ENCODE measurements at places on chromosomes 1 and 21. TPM values are rescaled to one million over a fixed set of nuclear protein-coding genes. Genes with fewer than 3 reads are reported as not detected.
A peak's percentile ranks its signal among the peaks of the same experiment; 100 is the strongest.

DNA sequence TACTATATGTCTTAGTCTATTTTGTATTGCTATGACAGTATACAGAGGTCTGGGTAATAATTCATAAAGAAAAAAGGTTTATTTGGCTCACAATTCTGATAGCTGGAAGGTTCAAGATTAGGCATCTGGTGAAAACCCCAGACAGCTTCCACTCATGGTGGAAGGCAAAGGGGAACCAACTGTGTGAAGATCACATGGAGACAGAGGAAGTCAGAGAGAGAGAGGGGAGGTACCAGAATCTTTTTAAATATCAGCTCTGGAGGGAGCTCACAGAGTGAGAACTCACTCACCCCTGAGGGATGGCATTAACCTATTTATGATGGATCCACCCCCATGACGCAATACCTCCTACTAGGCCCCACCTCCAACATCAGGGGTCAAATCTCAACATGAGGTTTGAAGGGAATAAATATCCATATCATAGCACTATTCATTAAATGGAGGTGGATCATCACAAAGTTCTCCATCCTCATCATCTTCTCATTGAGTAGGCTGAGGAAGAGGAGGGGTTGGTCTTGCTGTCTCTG, 290.5 kb downstream of the DSCAM start:
- DNase-seq, result no peak

- DNase-seq, result no peak
Observed at GRCh38 chr1:192395895-192396294, 79.1 kb downstream of the RGS21 start.

AMY1C gene
- not detected for total RNA-seq

INAVA gene
- 21.3 TPM for total RNA-seq

GRCh38 chr1:117180147-117180967, 30.4 kb downstream of the VTCN1 start:
- no peak for DNase-seq

RGS7 gene
- total RNA-seq, result not detected

GRCh38 chr1:52266507-52266906, 99.5 kb downstream of the CC2D1B start:
- no peak for DNase-seq

CXADR gene
- 18.3 TPM for total RNA-seq

DNA sequence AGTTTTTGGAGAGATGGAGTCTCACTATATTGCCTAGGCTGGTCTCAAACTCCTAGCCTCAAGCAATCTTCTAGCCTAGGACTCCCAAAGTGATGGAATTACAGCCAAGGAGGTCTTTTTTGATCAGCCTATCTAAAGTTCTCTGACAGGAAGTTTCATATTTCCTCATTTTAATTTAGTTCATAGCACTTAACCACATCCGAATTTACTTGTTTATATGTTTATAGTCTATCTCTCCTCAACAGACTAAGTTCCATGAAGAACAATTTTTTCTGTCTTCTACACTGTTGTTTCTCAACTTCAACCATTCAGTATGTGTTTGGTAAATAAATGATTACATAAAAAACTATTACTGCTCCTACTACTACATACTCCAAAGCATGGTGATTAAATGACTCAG, 47.9 kb downstream of the GON4L start:
- no peak for DNase-seq

- DNase-seq, result peak; percentile 79
Observed at GRCh38 chr1:162023547-162024501, at the start of gene OLFML2B. TSS of gene OLFML2B (minus strand) at chr1:162023869. CDS start at chr1:162023430, 439 bp downstream.

GRCh38 chr1:13732971-13733667, 33.1 kb downstream of the PRDM2 start:
- DNase-seq, result no peak

DNA sequence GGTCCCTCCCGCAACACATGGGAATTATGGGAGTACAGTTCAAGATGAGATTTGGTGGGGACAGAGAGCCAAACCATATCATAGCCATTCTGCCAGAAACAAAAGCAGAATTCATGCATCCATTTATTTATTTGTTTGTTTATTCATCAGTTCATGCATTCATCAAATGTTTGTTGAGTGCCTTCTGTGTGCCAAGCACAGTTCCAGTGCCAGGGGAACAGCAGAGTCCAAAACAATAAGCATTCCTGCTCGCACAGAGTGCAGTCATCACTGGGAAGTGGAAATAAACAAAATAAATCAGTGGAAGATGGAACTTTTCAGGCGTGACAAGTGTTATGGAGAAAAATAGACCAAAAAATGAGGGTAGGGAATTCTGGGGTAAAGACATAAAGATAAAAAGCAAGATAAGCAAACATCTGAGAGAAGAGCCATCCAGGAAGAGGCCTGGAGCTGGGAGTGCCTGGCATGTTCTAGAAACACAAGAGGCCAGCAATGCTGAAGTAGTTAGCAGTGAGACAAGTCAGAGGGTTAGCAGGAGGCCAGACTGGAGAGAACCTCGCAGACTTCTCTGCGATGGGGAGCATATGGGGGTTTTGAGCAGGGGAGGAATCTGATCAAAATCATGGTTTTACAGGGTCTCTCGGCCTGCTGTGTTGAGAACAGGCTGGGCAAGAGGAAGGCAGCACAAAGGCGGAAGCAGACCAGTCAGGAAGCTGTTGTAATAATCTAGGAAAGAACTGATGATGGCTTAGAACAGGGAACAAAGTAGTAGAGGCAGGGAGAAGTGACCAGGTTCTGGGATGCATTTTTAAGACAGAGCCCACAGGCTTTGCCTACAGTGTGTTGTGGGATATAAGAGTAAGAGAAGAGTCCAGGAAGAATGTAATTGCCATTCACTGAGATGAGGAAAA, 113.2 kb downstream of the GLUL start:
- no peak for DNase-seq

DNA sequence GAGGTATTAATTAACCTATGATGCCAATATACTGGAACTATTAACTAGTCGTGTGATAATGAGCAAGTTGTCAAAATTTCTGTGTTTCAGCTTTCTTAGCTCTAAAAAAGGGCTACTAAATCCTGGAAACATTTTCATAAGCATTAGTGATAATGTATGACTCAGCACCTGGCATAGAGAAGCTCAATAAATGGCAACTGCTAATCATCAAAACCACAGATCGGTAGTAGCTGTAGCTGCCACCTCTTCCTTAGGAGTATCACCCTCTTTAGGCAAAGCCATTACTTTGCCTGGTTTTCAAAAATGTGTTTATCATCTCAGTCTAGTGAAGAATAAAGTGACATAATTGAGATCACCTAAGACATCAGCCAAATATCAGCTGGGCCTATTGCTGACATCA, 75.5 kb downstream of the TPR start:
- no peak for DNase-seq

DNA sequence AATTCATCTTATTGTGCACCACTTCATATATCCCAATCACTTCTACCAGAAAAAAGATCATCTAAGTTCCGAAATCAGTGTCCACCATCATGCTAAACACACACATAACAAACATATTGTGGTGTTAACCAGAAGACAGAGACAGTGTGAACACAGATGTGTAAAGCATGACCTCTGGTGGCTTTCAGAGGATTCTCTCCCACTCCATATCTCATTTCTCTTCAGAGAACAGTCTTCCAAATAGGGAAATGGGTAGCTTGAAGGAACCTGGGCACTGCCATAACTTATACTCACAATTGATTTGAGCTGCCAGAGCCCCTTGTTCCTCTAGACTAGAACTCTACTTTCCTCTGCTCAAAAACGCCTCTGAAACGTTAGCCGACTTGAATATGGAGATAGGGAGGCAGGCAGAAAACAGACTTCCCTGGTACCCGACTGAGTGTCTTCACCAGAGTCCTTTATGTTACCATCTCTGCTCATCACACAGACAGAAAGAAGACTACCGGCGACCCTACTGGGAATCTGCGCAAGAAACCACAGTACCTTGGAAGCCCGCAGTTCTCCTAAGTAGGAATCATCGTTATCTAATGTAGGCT, 1.8 kb upstream of the ELAPOR1 start:
- DNase-seq, result peak; percentile 48

DNA sequence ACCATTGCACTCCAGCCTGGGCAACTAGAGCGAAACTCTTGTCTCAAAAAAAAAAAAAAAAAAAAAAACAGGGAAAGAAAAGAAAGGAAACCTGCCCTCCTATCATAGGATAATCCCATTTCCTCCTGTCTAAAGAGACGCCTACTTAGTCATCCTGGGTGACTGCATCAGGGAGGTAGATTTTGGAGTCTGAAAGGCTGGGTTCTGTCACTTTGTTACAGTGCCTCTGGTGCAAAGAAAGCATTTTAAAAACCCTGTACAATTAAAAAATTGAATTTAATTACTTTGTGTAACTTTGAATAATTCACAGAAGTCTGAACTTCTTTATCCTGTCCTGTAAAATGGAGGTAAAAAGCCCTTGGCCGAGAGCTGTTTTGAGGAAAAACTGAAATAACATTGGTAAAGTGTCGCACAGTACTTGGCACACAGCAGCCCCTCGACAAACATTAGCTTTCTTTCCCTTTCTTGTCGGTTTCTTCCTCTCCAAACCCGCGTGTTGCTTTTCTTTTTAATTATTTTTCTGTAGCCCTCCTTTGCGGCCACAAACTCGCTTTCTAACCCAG, 657 bp upstream of the HDAC1 start:
- DNase-seq, result peak; percentile 70

DNA sequence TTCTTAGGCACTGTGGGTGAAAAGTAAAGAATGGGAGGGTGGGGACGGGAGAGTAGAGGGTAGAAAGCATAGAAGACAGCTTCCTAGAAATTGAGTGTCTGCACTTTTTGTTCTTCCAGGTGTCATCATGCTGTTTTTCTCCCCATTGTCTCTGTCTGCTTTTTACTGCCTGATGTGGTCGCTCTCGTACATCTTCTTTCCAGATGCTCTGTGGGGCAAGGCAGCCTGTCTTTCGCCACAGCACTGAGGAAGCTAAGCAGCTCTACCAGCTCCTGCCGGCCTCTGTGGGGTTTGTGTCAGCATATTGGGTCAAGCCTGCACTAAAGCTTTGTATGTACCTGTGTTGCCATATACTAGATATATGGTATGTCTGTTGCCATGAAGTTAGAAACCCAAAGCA, 13.2 kb downstream of the TMEM269 start:
- no peak for DNase-seq

TMEM52 gene
- 1.8 TPM for total RNA-seq

FMOD gene
- total RNA-seq, result 0.54 TPM

GRCh38 chr1:49229555-49229954, 452.9 kb upstream of the BEND5 start:
- peak; percentile 2 for DNase-seq

GRCh38 chr1:111565968-111566367, 53.6 kb upstream of the RAP1A start:
- no peak for DNase-seq

BACE2 gene
- 87.7 TPM for total RNA-seq

DNA sequence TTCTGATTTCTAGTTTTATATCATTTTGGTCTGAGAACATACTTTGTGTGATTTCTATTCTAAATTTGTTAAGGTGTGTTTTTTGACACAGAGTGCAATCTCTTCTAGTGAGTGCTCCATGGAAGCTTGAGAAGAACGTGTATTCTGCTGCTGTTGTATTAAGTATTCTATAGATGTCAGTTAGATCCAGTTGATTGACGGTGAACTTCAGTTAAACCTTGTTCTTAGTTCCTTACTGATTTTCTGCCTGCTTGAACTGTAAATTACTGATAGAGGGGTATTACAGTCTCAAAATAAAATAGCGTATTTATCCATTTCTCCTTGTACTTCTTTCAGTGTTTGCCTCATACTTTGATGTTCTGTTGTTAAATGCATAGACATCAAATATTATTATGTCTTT, 248.1 kb upstream of the GREM2 start:
- no peak for DNase-seq

- peak; percentile 27 for DNase-seq
Observed at GRCh38 chr1:98794196-98794886, 132.8 kb downstream of the SNX7 start.

DNA sequence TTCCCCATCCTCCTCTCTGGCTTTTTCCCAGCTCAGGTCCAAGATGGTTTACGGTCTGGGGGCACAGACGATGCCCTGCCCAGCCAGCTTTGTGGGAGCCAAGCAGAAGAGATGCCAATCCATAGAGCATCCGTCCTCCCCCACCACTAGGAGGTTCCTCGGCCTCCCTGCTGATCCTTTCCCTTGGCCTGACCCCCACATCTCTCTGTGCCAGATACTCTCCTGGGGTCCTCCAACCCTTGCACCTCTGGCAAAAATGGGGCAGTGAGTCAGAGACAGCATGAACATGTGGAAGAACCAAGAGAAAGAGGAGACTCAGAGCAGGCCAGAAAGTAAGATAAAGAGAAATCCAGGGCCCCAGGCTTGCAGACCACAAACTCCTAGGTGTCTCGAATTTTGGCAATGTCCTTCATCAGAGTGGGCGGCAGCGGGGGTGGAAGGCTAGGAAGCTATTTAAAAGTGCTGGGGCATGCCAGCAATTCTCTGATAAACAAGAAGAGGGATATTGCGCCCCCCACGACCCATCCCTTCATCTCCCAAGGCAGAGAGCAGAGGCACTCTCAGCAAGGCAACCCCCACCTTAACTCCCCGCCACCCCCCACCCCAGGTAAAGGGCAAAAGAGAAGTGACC, 11.4 kb downstream of the BLACAT1 start:
- no peak for DNase-seq

ACTL8 gene
- not detected for total RNA-seq

DNA sequence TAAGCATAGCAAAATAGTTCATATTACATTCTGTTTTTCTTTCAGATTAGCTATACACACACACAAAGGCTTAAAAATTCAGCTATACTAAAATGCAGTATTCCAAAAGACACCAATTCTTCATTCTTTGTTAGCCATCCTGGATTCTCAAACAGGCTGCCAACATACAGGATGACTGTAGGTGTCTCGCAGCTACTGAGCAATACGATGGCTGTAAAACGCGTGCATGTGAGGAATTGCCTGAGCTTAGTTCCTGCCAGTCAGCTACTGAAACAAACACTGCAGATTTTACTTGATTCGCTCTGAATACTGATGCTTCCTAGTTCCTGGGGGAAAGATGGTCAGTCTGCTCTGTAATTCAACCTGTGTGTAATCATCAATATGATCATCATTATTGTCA, 24.7 kb upstream of the HMGN1 start:
- no peak for DNase-seq

GRCh38 chr1:157137408-157138219, 581 bp downstream of the ETV3 start:
- DNase-seq, result no peak

GRCh38 chr1:87642581-87643221, 314.0 kb downstream of the LMO4 start:
- no peak for DNase-seq

DNA sequence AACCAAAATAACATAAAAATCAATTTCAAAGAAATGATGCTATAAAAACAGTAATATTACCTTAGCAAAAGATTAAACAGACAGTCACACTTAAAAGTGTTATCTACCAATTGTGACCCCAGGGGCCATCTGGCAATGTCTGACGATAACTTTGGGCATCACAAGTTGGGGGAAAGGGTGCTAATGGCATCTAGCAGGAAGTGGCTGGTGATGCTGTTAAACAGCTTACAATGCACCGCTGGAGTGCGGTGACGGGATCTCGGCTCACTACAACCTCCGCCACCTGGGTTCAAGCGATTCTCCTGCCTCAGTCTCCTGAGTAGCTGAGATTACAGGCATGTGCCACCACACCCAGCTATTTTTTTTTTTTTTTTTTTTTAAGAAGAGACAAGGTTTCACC, 27.6 kb downstream of the NUP133 start:
- no peak for DNase-seq
